ENCODE measurements at places on chromosomes 7 and 10.

GRCh38 chr10:51340366-51340765, 266.1 kb downstream of the PRKG1 start:
- H3K27me3 ChIP-seq = no peaks in the 10 kb centered on the region
- no peak overlapping the region for H3K4me3 ChIP-seq

GRCh38 chr7:101112233-101112632, 14.7 kb upstream of the SERPINE1 start:
- H3K27ac ChIP-seq = peak overlapping the region; percentile 19
- no peak overlapping the region for H3K4me3 ChIP-seq
- H3K36me3 ChIP-seq = no peaks in the 10 kb centered on the region
- no peaks in the 10 kb centered on the region for H3K27me3 ChIP-seq
- peak; percentile 74 for DNase-seq
- H3K4me1 ChIP-seq = peaks cover 8% of the 10 kb centered on the region

DNA sequence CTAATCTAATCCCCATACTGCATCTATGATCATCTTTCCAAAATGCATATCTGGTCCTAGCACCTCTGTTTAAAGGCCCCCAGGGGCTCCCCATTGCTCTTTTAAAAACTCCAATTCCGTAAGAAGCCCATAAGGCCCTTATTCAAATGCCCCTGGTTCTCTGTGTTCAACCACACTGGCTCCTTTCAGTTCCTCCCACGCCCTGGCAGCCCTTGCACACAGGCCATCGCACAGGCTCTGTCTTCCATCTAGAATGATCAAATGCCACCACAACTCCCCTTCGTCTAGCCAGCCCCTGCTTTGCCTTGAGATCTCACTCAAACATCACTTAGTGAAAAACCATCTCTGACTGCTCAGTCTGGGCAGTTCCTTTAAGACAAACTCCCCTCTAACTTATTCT, 112.9 kb upstream of the LYZL2 start:
- H3K27ac ChIP-seq = no peak overlapping the region
- H3K4me3 ChIP-seq = no peak overlapping the region
- H3K27me3 ChIP-seq = no peaks in the 10 kb centered on the region
- H3K4me1 ChIP-seq = no peaks in the 10 kb centered on the region

GRCh38 chr10:100744136-100744986, 1.0 kb upstream of the PAX2 start:
- H3K27me3 ChIP-seq = peaks cover 81% of the 10 kb centered on the region
- no peaks in the 10 kb centered on the region for H3K36me3 ChIP-seq
- H3K4me1 ChIP-seq = no peaks in the 10 kb centered on the region

DNA sequence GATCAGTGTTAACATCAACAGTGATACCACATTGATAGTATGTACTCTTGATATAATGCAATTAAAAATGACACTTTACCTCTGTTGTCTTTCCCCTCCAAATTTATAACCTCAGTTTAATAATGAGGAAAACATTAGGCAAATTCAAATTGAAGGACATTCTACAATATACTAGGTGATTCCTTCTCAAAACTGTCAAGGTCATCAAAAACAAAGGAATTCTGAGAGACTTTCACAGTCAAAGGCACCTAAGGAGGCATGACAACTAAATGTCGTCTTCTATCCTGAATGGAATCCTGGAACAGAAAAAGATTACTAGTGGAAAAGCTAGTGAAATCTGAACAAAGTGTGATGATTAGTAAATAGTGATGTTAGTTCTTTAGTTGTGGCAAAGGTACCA, 22.3 kb upstream of the NXPH1 start:
- H3K27ac ChIP-seq = no peak overlapping the region
- H3K4me1 ChIP-seq = no peaks in the 10 kb centered on the region
- no peak overlapping the region for H3K4me3 ChIP-seq
- H3K36me3 ChIP-seq = no peaks in the 10 kb centered on the region
- DNase-seq = no peak
